Stimulated activated naive CD4-positive, alpha-beta T cell (primary cell): ENCODE measurements at places on chromosomes 16 and 17.

- no peak for DNase-seq
These were observed 12.7 kb downstream of the DRC7 start for GRCh38 chr16:57707331-57707730.

DNA sequence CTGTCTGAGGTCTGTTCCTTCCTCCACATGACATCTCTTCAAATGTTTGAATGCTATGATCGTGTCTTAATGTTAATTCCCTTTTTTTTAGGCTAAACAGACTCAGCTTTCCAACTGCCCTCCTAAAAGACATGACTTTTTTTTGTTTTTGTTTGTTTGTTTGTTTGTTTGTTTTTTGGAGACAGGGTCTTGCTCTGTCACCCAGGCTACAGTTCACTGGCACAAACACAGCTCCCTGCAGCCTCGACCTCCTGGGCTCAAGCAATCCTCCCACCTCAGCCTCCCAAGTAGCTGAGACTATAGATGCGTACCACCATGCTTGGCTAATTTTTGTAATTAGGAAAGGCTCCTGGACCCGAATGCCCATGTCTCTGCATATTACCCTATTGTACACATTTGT, 176.5 kb downstream of the ABCA8 start:
- no peak for DNase-seq

GRCh38 chr16:13939821-13940220, 19.9 kb downstream of the ERCC4 start:
- DNase-seq: no peak

DNA sequence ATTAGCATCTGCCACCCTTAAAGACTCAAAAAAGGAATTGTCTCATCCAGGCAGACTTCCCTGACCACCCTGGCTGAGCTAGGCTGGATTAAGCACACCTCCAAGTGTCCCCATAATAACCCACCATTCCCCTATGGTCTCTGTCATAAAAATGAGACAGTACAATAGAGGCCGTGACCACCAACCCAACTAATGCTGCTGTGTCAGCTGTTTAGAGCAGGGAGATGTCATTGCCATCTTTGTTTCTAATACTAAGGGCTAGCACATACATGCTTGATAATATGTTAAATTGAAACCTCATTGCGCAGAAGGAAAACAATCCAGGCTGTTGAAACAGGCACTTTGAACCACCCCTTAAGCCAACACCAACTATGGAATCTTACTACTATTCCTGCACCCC, 7.2 kb upstream of the ADAMTS18 start:
- DNase-seq: no peak

GRCh38 chr17:35377068-35377467, 3.6 kb upstream of the SLFN11 start:
- no peak for DNase-seq

GRCh38 chr17:33684735-33685134, 391.6 kb upstream of the ASIC2 start:
- DNase-seq: no peak

- no peak for DNase-seq
These were observed 102.8 kb upstream of the AXIN2 start for GRCh38 chr17:65664266-65664665.

GRCh38 chr16:79747688-79748087, 147.2 kb upstream of the MAF start:
- no peak for DNase-seq

DNA sequence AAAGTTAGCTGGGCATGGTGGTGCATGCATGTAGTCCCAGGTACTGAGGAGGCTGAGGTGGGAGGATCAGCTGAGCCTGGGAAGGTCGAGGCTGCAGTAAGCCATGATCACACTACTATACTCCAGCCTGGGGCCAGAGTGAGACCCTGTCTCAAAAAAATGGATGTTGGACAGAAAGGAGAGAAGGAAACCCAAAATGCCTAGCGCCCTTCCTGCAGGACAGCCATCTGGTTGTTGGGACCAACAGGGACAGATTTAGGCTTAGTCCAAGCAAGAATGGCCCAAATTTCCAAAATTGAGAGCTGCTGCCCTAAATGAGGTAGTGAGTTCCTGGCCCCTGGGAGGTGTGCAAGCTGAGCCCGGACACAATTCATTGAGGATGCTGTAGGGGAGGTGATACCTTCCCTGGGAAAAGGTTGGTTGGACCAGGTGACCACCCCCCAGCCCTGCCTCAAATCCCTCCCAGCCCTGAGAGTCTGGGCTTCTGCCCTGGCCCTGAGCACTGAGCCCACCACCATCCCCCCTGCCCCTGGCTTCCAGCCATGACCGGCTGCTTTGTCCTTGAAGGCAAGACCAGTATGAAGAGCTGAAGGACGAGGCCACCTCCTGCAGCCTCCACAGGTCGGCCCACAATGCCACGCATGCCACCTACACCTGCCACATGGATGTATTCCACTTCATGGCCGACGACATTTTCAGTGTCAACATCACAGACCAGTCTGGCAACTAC, 35.1 kb downstream of the IL21R start:
- no peak for DNase-seq

DNA sequence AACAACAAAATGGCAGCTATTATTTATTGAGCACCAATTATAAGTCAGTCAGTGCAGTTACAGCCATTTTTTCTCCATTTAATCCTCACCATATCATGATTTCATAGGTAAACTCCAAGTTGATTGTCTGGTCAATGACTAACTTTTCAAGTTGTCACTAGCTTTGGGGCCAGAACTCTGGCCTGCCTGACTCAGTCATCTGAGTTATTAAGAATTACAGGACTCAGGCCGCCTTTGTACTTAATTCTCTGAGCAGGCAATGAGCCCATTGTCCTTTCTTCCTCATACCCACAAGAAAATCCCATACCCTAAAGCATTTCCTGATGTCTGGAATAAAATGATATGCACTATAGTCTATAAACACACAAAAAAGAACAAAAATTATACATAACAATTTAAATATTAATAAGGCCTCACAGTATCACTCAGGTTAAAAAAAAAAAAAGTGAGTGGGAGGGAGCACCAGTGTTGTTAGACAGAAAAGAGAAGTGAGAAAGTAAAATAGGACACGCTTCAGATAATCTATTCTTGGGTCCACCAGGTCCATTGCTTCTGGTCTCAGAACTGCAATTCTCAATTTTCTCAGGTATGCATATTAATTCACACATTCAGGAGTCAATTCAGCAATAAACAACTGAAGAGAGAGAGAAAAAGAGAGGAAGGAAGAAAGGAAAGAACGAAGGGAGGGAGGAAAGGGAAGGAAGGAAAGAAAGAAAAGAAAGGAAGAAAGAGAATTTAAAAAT, 70.2 kb downstream of the SPAG9 start:
- DNase-seq: no peak

GRCh38 chr16:23484510-23485256, 25.6 kb downstream of the GGA2 start:
- DNase-seq: no peak

DNA sequence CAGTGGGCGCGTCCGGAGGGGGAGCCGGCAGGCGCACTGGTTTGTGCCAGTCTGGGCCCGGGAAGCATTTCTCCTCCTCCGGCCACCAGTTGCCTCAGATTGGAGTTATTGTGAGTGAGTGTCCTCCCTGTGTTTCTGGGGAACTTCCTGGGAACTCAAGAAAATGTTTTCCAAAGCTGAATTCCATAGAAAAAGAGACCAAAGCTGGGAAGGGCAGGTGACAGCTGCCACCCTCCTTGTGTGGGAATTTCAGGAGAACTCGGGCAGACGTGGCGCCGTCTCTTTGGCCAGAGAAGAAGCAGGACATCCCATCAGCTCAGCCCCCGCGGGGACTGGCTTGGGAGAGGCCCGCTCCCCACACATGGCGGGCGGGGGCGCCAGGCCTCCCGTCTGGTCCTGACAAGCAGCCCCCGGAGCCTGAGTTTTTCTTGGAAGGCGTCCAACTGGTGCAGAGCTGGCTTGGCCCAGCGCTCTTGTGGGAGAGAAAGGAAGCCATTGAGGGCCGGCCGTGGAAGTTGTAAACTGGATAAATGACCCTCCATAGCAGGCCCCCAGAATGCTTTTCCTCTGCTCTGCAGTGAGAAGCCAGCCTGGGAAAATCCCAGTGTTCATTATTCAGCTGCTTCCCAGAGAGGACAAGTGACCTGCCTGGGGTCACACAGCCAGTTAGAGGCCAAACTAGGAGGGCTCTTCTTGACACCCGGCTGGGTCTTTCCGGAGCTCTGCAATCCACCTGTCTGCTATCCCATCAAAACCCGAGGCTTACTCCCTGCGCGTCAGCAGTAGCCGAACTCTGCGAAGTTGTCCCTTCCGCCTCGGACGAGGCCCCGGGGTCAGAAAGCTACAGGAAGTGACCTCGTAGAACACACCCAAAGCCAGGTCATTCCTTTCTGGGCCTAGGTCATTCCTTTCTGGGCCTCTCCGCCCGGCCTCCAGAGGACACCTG, 39.2 kb upstream of the GSE1 start:
- DNase-seq: no peak

GRCh38 chr17:61349350-61349749, 50.3 kb upstream of the TBX2 start:
- no peak for DNase-seq

GRCh38 chr17:56309897-56310296, 156.6 kb downstream of the ANKFN1 start:
- DNase-seq: no peak

GRCh38 chr17:45256114-45256966, 5.6 kb downstream of the SPATA32 start:
- no peak for DNase-seq

GRCh38 chr16:54503011-54503855, 216.6 kb upstream of the IRX3 start:
- DNase-seq: no peak

GRCh38 chr16:89319886-89320781, 102.6 kb downstream of the ZNF778 start:
- DNase-seq: no peak

- DNase-seq: no peak
These were observed 69.5 kb upstream of the CIBAR2 start for GRCh38 chr16:85181739-85182129.

- no peak for DNase-seq
These were observed 30.2 kb upstream of the EMP2 start for GRCh38 chr16:10610499-10611184.

DNA sequence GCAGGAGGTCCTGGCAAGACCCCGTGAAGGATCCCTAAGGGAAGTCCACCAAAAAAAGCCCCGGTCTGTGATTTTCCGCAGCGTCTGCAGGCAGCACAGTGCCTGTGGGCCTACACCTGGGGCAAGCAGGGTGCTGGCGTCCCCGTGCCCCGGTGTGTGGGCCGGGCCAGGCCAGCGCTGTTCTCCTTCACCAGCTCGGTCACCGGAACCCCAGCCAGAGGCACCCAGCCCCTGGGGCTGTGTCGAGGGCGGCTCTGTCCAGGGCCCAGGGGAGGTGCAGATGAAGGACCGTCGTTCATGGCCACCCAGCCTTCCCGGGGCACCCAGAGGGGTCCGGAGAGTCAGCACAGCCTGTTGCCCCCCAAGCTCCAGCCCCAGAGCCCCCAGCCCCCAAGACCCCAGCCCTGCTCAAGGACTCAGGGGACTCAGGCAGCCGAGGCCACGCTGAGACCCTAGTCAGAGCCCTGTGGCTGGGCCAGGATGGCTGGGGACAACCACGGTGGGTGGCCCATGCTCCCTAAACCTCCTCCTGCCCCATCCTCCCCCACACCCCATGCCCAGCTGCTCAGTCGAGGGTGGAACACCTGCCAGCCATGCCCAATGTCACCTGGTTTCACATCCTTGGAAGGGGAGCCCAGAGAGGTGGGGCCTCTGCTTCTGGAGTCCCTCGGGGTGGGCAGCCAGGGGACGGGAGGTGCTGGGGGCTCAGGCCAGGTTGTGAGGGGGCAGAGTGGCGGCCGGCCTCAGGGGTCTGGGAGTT, 5.7 kb upstream of the C1QTNF8 start:
- DNase-seq: no peak

DNA sequence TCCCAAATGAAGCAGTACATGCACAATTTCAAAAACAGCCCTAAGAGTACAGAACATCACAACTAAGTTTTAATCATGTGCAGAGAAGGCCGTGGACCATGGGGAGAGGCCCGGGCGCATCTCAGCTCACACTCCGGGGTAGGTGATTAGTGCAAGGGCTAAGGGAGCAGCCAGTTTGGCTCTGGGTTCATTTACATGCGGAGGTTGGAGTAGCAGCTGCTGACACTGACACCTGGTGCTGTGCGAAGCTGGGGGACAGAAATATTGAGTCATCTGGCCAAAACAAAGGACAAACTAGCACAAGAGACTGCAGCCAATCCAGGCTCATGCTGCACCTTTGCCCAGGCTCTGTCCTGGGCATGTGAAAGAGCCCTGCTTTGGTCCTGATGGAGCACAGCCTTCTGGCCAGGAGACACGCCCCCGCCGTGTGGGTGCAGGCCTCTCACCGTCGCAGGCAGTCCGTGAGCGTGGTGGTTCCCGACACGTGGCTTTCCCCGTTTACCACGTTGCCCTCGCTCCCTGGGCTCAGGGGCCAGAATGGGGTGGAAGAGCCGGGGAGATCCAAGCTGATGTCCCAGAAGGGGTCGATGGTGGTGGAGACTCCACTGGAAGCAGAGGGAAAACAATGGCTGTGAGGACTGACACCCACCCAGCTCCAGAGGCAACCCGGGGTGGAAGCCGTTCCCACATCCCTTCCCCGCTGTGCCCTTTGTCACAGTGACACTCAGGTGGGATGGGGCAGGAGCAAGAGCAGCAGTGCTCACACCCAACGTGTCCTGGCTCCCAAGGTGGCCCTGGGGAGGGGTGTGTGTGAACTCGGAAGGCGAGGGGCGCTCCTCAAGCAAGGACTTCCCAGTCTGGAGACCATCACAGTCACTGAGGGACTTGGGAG, 31.9 kb downstream of the USP22 start:
- no peak for DNase-seq

- no peak for DNase-seq
These were observed 25.1 kb upstream of the SLC47A1 start for GRCh38 chr17:19508577-19508867.

DNA sequence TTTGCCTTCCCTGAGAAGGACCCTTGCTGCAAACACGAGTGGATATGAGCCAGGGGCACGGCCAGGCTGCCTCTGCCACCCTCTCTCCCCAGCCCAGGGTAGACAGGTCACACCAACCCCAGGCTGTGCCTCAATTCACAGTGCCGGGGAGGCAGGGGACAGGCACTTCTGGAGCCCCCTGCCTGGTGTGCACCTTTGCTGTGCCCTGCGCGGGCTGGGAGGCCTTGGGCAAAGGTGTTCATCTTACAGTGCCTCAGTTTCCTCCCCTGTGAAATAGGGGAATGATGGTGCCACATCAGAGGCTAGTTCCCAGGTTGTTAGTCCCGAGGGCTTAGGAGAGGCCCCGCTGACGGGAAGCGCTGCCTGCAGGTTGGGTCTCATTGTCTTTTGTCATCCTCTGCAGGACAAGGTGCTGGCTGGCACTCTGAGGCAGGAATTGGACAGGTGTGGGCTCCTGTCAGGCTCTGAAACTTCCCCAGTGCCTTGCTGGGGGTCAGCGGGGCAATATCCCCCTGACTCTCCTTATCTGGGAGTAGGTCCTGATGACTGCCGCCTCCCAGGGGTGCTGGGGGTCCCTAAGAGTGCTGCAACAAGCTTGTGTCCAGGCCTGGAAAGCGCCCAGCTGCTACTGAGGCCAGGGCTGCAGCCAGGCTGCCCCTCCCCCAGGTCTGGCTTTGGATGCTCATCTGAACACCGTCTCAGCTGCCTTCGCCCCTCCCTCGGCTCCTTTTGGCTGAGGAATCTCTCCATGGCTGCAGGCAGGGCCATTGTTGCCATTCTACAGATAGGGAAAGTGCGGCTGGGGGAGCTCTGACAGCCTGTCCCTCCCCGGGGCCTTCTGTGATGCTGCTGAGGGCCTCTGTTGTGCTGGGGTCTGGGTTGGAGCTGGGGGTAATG, 3.1 kb downstream of the PRSS21 start:
- DNase-seq: no peak

GRCh38 chr17:65438708-65439294, 122.6 kb downstream of the AXIN2 start:
- DNase-seq: no peak
